ENCODE measurements at places on chromosomes 13 and 19.

DNA sequence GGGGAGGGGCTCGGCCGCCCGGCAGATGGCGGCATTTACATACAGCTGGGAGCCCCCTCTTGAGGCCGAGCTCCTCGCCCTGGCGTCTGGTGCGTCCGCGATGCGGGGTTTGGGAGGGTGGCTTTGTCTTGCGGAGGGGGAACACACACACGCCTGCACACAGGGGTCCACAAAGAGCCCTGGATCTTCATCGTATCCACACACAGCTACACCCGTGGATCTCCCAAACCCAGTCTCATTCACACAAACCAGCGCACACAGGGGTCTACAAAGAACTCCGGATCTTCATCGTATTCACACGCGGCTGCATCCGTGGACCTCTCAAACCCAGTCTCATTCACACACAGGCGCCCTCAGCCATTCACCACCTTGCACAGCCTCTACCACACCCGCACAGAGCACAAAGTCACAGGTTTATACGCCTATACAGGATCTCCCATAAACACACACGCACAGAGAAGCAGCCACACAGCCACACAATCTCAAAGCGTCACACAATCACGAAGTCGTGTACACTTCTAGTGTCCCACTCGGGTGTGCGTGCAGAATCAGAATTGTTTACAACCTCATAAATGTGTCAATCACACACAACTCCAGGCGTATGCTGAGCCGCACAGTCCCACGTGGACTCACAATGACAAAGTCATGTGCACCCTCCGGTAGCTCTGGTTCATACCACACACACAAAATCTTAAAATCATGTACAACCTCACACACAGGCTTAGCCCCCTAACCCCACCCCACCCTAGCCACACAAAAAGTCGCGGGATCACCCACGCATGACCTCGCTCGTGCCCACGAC lies 550 bp upstream of the DLL3 start:
- DNase-seq: peak; percentile 44

DNA sequence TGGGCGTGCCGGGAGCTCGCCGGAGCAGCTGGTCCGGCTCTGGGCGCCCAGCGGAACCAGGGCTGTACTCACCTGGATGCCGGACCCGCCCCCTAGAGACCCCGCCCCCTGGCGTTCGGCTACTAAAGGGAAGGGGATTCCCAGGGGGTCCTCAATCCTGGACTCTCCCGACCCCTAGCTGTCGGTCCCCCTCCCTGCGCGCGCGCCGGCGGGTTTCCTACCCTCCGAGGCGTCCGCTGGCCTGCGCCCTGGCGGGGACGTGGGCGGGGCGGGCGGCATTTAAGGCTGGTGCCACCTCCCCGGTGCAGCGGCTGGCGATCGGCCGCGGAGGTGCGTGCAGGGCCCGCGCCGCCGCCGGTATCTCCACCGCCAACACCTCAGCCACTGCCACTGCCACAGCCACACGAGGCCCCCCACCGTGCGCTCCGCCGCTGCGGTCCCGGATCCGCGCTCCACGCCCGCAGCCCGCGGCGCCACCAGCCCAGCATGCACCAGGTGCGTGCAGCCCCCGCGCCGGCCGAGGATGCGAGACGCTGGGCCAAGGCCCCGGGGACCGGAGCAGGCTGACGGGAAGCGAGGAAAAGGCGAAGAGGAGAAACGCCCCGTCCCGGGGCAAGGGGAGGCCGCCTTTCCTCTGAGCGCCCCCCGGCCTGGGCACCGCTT lies at the start of gene ATP12A:
TSS of gene ATP12A (plus strand) at position 151 of the 663 bp plus-strand sequence. CDS start at position 487, 336 bp downstream.
- DNase-seq: peak; percentile 21

- no peak for DNase-seq
These were observed 17.8 kb upstream of the LATS2 start for GRCh38 chr13:21079221-21079620.

DNA sequence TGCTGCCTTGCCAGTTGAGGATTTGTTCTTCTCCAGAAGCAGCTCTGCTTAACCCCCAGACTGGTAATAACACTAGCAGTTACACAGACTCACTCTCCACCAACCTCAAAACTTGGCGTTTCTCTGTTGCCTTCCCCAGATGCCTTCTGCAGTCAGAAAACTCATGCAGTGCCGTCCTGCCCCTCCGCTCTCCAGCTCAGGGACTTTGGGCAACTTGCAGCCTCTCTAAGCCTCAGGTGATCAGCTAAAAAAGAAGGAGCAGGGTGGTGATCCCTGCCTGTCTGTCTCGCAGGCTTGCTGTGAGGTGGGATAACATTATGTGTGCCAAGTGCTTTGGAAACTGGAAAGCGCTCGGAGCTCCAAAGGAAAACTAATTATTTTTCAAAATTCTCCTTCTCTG lies 391.6 kb downstream of the HS6ST3 start:
- no peak for DNase-seq

DNA sequence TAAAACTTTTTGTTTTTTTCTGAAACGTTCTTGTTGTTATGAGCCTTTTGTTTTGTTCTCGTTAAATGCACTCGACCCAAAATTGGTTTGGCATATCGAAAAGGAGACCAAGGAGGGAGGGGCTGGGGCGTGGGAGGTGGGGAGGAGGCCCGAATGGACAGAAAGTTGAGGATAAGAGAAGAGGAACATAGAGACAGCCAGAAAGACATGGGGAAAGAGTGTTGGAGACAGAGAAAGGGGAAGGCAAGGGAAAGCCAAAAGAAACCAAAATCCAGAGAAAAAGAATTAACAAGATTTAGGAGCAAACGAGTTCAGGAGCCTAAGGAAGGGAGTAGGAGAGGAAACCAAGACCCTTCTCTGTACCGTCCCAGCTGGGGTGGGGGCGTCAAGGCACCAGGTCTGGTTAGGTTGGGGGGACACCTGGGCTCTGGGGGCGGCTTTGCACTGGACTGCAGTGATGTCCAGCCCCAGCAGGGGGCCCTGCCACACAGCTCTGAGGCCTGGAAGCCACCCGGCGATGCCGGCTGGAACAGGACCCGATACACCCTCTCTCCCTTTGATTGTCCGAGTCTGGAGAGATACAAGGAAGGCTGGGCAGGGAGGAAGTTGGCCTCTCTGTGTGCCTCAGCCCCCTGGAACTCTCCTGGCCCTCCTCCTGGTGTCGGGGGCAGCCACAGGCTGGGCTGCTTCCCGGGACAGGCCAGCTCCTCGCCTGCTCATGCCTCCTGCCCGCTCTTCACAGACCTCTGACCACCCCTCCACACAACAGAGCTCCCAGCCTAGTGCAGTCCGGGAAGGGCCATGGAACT lies 11.6 kb upstream of the ASF1B start:
- DNase-seq: peak; percentile 67

GRCh38 chr19:3606690-3607289 lies at the start of gene TBXA2R:
TSS of gene TBXA2R (minus strand) at chr19:3606875. CDS start at chr19:3600634, 6,241 bp downstream.
- peak; percentile 65 for DNase-seq

- DNase-seq: no peak
These were observed 103.5 kb upstream of the SERP2 start for GRCh38 chr13:44270150-44270549.

GRCh38 chr19:16614941-16615340 lies 13.1 kb downstream of the MED26 start:
- DNase-seq: no peak

DNA sequence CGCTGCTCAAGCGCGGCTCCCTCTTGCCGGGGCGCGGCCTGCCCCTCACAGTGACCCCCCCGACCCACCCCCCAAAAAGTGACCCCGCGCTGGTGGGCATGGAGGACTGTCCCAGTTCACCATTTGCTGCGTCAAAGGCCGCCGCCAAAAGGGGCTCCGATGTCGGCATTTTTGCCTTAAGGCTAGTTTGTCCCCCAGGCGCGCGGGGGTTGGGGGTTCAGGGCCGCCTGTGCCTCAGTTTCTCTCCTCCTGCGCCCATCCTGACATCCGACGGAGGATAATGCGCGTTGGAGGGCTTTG lies 17.1 kb downstream of the NFIX start:
- DNase-seq: no peak

- no peak for DNase-seq
These were observed 149.1 kb downstream of the COG6 start for GRCh38 chr13:39804332-39805210.

GRCh38 chr19:29666578-29667386 lies 1.5 kb downstream of the PLEKHF1 start:
- DNase-seq: no peak

Data from hematopoietic multipotent progenitor cell treated with erythropoietin and hydrocortisone succinate and interleukin-3 and kit ligand, for 6 days (in vitro differentiated cells).